ENCODE measurements at places on chromosomes 16 and 17. TPM values are rescaled to one million over a fixed set of nuclear protein-coding genes. Genes with fewer than 3 reads are reported as not detected.

TNFRSF13B gene
- total RNA-seq, result not detected

PMFBP1 gene
- total RNA-seq, result 0.19 TPM

FOXC2 gene
- 1.4 TPM for total RNA-seq

MYO15A gene
- 0.51 TPM for total RNA-seq

CES4A gene
- 4.6 TPM for total RNA-seq

RHBDL1 gene
- total RNA-seq, result 2.1 TPM

PMP22 gene
- total RNA-seq, result 198 TPM

MED13 gene
- total RNA-seq, result 28.3 TPM

SOST gene
- not detected for total RNA-seq

METTL22 gene
- 29.3 TPM for total RNA-seq

GRCh38 chr16:66984892-66985311, 3.5 kb upstream of the CES4A start:
- no peak for DNase-seq

- DNase-seq, result no peak
These were observed 18.0 kb downstream of the C16orf87 start for GRCh38 chr16:46812781-46813540.

- DNase-seq, result no peak
These were observed 37.0 kb upstream of the CCDC182 start for GRCh38 chr17:57782062-57782490.

DNA sequence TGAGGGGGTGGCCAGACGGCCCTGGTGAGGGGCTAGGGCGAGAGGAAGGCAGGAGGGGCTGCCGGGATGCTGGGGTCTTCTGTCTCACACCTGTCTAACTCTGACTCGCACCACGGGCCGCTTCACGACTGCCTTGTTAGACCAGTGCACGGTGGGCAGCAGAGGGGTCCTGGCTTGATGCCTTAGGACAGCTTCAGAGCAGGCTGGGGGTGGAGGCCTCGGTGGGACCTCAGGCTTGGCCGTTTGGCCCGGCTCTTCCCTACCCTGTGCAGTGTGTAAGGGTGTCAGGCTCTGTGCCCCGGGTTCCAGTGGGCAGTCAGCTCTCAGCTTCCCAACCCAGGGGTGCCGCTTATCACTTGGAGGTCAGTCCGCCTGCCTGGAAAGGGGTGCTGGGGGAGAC, 100.7 kb downstream of the OR1D5 start:
- DNase-seq, result no peak

DNA sequence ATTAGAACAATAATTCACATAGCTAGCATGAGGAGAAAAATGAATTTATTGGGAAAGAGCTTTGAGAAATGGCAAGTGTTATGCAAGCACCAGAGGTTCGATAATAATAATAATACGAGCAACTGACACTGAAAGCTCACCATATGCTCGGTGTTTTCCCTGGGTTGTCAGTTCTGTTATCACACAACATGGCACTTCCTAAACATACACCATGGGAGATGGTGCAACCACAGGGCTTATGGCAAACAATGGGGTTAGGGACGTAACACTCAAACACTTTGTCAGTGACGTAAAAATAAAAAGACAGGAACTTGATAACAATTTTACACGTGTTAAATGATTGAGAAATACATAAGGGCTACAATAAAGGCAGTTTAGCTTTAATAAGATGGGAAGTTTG, 23.7 kb downstream of the OR1D5 start:
- no peak for DNase-seq

DNA sequence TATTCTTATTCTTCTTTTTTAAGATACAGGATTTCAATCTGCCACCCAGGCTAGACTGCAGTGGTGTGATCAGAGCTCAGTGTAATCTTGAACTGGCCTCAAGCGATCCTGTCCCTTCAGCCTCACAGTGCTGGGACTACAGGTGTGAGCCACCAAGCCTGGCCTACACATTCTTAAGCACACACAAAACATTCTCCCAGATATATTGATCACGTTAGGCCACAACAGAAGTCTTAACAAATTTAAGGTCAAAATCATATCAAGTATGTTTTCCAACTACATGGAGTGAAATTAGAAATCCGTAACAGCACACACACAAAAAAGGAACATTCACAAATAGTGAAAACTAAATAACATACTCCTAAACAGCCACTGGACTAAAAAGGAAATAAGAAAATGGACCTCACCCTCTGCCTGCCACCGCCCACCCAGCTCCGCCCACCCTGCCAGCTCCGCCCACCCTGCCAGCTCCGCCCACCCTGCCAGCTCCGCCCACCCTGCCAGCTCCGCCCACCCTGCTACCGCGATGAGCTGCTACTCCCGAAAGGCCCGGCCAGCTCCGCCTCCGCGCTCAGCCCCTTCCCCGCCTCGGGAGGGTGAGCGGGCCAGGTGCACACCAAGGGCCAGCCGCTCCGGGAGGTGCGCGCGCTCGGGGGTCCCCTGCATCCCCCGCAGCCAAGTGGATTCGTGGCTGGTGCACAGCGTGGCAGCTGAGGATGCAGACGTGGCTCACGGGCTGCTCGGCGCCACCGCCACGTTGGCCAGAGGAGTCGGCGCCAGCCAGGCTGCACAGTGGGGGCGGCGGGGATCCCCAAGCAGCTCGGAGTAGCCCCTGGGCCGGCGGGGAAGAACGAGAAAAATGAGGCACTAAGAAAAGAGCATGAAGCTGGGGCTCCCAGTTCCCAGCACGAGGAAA, 41.2 kb downstream of the C16orf87 start:
- DNase-seq, result peak; percentile 87

DNA sequence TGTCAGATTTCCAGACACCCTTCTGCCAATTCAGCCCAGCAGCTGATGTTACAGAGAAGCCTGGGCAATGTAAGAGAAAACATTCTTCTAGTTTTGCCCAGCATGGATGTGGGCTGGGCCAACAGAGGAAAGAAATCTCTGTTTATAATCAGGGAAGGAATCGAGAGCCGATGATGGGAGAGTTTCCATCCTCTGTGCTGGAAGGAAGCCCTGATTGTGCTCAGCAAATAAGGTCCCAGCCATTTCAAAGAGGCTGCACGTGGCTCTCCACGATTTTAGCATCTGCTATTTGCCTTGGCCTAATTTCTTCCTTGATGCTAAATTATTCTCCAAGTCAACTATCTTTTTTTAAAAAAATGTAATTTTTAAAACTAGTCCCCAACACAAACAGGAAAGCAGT, 70.0 kb downstream of the IRX6 start:
- no peak for DNase-seq

- DNase-seq, result no peak
These were observed 613.5 kb downstream of the RBFOX1 start for GRCh38 chr16:7946142-7946541.

- no peak for DNase-seq
These were observed 59.9 kb downstream of the SEC14L1 start for GRCh38 chr17:77200711-77201110.

GRCh38 chr16:54282928-54283724, 3.5 kb downstream of the IRX3 start:
- no peak for DNase-seq

DNA sequence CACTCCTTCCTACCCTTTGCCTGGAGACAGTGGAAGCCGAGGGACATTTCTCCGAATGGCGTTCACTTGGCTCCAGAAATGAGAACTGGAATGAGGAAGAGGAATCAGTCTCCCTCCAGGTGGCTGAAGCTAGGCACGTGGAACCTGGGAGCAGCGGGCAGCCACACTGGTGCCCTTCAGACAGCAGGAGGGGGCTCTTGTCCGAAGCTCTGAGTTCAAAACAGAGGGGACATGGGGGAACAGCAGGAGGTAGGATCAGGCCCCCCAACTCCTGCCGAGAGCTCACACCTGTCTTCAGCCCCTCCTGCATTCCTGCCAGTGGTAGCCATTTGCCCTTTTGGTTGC, 41.5 kb downstream of the TMEM235 start:
- DNase-seq, result no peak

GRCh38 chr17:41784207-41784744, 2.2 kb downstream of the JUP start:
- peak; percentile 65 for DNase-seq

DNA sequence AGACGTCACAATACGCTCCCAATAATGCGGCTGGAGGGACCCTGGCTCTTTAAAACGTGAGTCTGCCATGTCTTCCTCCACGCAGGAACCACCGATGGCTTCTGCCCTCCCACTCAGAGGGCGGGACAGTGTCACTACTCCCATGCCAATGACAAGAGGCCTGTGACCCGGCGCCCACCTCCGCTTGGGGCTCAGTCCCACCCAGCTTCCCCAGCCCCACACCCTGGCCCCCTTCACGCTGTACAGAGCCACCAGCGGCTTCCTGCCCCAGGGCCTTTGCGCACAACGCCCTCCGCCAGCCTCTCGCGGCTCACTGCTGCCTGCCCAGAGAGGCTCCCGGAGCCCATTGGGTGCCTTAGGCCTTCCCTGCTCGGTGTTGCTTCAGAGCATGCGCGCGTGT, 29.5 kb upstream of the ZNF469 start:
- no peak for DNase-seq

DNA sequence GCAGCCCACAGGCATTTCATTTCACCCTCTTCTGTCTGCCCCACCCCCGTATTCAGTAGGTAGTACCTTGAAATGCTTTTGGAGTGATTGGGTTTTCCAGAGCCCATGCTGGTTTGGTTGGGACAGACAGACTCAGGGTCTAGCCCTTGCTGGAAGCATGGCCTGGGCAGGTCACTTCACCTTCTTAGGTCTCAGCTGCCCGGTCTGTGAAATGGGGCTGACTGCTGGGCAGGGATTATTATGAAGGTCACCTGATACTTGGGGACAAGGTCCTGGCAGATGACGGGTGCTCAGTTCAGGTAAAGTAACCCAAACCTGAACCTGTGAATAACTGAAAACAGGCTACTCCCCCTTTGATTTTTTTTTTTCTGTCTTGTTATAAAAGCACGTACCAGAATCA, 116.0 kb downstream of the CLEC16A start:
- DNase-seq, result no peak

DNA sequence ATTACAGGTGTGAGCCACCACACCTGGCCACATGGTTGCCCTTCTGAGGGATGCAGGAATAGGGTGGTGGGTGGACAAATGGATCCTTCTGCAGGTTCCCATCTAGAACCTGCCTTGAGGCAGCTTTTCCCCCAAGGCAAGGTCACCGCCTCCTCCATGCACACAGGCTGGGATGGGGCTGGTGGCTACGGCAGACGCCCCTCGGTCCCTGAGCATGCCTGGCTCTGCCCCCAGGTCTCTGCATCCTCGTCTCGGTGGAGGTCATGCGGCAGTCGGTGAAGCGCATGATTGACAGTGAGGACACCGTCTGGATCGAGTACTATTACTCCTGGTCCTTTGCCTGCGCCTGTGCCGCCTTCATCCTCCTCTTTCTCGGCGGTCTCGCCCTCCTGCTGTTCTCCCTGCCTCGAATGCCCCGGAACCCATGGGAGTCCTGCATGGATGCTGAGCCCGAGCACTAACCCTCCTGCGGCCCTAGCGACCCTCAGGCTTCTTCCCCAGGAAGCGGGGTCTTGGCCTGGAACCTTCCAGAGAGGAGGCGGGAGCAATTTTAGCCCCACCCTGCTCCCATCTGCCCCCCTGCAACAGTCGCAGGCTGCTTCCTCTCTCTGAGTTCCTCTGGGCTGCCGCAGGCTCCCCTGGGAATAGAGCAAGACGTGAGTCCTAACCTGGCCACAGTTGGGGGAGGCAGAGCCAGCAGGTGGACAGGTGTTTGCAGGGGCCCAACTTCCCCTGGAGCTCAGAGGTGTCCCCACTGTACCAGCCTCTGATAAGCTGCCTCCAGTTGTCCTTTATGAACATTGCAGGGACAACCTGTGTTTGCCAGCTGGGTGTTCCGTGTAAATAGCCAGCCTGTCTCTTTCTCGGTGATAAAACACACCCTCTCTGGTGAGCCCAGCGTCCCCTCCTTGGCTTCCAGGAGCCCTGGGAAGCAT, 11.7 kb downstream of the CACNG1 start:
- no peak for DNase-seq

GRCh38 chr17:9878786-9879525, 26.1 kb downstream of the RCVRN start:
- DNase-seq, result no peak

DNA sequence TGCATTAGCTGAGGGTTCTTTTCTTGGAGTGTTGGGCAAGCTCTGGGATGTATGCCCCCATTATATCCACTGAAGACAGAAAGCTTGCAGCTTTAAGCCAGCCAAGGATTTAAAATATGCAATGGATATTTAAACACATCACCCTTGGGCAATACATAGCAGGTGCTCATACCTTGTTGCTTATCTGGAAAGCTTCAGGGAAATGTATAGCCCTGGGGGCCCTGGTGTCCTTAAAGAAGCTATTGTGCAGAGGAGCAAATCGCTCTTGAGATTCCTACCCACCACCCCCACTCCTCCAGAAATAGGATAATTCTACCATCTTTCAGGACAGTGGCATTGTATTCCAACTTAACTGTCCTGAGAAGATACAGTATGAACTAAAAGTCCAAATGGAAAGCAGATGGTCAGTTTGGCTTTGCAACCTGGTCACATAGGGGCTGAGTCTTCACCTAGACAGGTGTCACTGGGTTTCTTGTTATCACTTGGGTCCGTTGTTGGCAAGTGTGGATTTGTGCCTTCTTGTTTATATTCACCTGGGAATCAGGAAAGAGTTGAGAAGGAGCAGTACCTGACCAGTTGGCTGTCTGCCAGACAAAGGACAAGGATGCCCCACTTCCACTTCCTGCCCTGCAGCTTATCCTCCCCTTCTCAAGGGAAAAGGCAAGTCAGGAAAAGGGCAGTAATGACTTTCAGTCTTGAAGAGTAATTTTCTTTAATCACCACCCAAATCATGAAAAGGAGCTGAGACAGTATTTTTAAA, 3.4 kb downstream of the ANKRD40CL start:
- no peak for DNase-seq

DNA sequence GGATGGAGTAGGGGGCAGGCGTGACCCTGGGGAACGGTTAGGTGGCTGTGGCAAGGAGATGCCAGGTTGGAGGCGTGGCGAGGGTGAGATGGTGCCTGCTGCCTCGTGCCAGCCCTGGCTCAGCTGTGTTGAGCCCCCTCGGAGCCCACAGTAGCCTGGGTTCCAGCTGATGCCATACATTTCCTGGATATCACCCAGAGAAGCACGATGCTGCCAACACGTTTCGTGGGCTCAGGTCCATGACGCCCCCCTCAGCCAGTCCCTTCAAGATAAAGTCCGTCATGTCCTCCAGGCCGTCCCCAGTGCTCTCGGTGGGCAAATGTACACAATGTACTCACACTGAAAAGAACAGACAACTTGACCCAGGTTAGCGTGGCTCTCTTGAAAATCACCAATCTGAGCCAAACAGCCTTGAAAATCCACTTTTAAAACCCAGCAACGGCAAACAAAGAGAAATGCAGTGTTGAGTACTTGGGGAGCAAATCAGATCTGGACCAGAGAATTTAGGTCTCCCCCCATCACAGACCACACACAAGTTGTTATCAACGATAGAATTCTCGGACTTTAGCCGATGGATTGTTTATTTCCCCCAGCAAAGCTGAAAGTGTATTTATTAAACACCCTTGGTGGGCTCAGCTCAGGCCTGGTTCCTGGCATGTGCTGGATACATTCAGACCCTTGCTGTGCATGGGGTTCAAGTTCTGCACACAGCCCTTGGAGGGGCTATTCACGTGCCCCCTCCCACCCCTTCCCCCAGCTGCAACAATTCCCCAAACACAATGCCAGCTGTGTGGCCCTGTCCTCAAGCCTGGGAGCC, 102.8 kb upstream of the PLCG2 start:
- DNase-seq, result no peak

GRCh38 chr17:34364751-34365150, 1.7 kb upstream of the CCL1 start:
- no peak for DNase-seq

Measured in Right ventricle myocardium inferior (tissue), 1 donor.